ENCODE measurements at places on chromosomes 11 and 22.

GRCh38 chr11:25566298-25567200 is 765.4 kb upstream of the ANO3 start:
- DNase-seq: no peak

DNA sequence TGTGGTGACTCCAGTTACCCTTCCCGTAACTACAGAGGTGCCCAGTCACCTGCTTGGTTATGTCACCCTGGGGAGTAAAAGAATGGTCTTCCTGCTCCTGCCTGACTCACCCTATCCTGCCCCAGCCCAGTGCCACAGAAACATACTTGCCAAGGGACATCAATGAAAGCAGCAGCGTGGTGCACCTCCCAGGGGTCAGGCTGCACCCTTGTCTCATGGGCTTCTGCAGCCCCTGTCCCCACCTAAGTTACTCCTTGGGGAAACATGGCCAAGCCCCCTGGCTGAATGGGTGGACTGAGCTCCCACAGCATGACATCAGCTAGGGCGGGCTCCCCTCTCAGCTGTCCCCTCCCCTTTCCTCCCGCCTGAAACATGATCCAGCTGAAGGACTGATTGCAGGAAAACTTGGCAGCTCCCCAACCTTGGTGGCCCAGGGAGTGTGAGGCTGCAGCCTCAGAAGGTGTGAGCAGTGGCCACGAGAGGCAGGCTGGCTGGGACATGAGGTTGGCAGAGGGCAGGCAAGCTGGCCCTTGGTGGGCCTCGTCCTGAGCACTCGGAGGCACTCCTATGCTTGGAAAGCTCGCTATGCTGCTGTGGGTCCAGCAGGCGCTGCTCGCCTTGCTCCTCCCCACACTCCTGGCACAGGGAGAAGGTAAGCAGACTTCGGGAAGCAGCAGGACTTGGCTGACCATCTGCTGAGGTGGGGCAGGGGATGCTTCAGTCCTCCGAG is at the start of gene HTR3A:
TSS of gene HTR3A (plus strand) at position 368 of the 730 bp plus-strand sequence. CDS start at position 586, 218 bp downstream.
- DNase-seq: no peak

- no peak for DNase-seq
These were observed 154.9 kb upstream of the CEP126 start for GRCh38 chr11:101759771-101760450.

DNA sequence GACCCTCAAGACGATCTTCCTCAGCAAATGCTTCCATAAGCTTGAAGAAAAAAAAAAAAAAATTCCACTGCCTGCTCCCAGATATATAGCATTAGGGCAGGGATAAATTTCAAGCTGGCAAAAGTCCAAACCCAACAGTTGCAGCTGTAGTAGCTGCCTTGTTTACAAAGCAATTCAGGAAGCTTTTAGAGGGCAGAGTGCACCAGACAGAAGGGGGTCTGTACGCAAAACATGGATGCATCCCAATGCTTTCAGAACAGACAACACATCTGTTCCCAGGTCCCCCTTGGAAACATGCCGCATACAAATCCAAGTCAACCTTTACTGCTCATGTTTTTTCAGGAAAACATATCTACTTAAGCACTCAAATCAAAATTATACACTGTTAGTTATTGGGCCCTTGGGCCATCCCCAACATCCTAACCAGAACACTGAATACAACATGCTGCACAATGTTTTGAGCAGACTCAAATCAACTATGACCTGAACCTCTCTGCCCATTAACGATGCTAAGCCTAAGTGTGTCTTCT is 94.5 kb downstream of the CADM1 start:
- DNase-seq: no peak

DNA sequence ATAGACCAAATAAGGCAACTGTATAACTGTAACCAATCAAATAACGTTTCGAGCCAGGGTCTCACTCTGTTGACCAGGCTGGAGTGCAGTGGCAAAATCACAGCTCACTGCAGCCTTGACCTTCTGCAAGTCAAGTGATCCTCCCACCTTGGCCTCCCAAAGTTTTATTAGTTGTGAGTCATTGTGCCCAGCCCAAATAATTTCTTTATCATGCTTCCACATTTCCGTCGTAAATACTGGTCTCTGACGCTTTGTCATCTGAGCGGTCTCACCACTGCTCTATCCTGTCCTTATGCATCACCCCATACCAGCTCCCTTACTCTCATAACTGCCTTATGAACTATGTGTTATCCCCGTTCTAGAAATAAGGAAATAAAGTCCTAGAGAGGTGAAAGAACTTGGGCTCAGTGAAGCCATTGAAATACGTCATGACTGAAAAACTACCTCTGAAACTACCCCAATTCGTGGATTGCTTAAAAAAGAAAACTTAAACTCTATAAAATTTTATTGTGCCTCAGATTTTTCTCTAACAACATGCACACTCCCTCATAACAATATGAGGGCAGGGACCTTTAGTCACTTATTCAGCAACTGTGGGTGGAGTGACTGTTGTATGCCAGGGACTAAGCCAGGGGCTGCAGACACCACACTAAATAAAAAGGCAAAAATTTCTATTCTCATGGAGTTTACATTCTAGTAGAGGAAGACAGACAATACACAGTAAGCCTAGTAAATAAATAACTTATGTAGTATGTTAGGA is 15.8 kb upstream of the RTN4RL2 start:
- DNase-seq: no peak

DNA sequence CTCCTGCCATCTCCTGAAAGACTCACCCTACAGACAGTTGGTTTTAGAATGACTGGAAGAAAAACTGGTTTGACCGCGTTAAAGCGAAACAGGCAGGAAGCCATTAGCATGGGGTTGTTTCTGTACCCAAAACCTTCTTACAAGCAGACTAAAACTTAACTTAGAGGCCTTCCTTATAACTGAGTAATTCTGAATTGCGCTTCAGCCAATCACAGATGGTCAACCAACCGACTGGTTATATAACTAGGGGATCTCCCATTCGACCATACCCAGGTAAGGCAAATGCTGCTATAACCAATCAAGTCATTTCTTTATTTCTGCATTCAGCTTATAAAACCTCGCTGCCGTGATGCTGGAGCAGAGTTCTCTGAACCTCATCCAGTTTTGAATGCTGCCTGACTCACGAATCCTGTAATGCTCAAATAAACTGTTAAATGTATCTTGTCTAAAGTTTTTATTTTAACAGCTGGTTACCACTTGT is 87.8 kb upstream of the DRD2 start:
- DNase-seq: no peak

DNA sequence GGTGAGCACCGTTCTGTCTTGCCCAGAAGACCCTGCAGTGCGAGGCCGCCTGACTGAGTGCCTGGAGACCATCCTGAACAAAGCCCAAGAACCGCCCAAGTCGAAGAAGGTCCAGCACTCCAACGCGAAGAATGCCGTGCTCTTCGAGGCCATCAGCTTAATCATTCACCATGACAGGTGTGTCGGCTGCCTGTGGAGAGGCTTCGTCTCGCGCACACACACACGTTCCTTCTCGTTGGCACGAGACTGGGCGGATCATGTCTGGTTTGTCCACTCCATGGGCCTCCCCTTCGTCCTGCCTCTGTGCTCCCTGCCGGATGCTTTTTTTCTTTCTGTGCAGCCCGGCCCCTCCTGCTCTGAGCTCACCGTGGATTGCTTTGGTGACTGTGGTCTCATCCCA is 51.1 kb downstream of the MUC6 start:
- DNase-seq: no peak

GRCh38 chr11:17831883-17832282 is 97.3 kb downstream of the KCNC1 start:
- no peak for DNase-seq

DNA sequence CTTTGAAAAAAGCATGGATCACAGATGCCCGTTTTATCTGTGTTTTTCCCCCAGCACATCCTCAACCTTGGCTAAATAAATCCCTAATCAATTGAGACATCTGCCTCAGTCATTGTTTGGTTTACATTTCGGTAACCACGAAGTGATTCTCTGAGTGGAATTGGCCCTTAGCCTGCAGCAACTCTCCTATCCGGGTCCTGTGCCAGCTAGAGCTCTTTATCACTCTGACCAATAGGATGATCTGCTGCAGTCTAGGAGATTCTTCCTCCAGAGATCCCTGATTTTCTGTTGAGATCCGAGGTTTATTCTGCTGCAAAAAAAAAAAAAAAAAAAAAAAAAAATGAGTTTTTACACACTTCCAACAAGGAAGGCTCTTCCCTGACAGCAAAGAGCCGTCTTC is 137.3 kb downstream of the KCNA4 start:
- DNase-seq: no peak

GRCh38 chr11:116421529-116422185 is 351.1 kb downstream of the BUD13 start:
- DNase-seq: no peak

- DNase-seq: no peak
These were observed 840.7 kb downstream of the FAM181B start for GRCh38 chr11:81892770-81893635.

DNA sequence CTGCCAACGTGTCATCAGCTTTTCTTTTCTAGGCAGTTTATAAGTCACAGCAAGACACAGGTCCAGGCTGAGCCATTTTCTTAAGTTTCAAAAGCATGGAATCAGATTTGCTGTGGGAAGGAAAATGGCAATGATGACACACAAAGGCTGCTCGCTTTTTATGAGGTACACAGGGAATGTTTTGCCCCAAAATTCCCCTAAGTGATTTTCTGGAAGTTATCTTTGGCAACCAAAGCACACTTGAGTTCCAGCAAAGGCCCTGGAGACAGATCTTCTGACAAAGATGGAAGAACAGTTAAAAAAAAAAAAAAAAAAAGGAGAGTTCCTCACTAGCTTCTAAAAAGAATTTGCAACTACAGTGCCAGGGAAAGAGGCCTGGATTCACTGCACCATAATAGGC is 260.8 kb downstream of the LARGE1 start:
- DNase-seq: no peak

- no peak for DNase-seq
These were observed 820.9 kb upstream of the TENM4 start for GRCh38 chr11:80261776-80262175.

DNA sequence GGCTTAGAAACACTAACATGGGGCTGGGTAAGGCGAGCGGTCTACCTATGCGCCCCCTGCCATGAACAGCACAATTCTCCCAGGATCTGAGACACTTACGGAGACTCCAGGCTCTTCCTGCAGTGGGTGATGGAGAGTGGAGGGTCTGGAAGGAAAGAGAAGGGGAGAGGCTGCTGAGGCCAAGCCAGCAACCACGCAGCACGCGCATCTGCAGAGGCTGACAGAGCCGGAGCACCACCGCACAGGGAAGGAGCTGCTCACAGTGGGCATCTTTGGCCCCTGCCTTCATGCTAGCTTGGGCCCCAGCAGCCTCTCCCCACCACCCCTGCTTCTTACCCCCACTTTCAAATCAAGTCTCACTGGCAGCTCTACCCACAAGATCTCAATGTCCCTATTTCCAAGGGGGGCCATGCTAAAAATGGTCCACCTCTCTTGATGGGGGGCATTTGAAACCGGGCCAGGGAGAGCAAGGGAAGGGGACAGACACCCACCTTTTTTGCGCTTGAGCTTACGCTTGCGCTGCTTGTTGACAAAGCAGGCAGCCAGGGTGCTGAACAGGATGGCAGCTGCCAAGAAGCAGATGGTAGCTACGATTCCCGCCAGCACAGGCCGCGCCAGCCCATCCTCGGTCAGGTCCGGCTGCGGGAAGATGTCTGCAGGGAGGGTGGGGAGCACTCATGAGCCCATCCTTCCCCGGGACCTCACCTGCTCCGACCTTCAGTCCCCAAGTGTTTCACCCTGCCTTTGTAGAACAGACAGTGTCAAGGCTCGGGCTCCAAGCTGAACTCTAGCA is 34.5 kb downstream of the IGSF9B start:
- DNase-seq: no peak

DNA sequence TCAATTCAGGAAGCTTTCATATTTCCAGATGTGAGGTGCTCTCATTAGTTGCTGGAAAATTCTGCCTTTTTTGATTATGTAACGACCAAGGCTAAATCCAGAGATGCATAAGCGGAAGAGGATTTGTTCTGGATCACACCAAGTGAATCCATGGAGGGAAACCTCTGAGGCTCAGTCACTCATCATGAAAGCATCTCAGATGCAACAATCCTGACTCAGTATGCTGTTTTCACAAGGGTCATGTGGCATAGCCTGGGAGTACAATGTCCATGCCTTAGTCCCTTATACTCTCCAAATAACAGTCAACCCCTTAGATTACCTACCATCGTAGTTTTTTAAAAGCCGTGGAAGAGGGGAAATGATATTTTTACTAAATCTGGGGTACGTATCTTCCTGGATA is 445.6 kb downstream of the NTM start:
- DNase-seq: no peak

GRCh38 chr11:73267906-73268540 is 4.1 kb upstream of the P2RY6 start:
- DNase-seq: no peak

DNA sequence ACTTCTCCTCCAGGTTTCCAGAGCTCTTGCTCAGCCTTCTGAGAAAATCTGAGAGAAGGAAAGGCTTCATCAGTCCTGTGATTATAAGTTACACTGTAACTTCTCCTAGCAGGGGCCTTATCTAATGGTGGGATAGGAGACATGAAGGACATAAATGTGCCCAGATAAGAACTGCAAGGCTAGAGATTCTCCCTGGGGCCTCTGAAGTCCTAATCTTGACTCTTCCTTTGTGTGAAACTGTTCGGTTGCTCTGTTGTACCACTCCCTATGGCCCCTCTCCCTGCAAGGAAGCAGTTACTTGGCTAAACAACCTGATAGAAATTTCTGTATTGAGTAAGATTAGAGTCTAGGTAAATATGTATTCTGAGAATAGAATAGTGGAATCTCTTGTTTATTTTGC is 780.9 kb downstream of the ETS1 start:
- no peak for DNase-seq

- DNase-seq: no peak
These were observed 940 bp upstream of the C11orf91 start for GRCh38 chr11:33701302-33702230.

- no peak for DNase-seq
These were observed 6.2 kb downstream of the USH1C start for GRCh38 chr11:17538054-17538453.

GRCh38 chr22:35611891-35612576 is 5.1 kb downstream of the MB start:
- DNase-seq: no peak

DNA sequence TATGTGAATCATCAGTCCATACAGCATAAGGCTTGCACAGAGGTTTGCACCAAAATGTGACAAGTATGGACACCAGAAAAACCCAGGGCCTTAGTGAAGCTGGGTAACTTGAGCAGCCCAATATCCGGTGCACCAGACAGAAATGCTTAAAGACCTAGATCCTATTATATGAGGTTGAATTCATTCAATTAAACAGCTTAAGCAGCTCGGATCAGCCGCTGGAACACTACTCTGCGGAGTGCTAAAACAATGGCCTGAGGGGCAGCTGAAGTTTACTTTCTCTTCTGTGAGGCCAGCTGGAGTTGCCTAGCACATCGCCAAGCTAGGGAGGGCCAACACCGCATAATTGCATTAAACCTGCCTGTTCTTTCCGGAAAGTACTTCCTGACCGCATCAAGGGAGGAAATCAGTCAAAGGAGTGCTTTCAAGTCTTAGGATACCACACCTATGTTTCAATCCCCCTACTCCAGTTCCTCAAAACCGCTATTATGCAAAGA is 17.0 kb upstream of the FAM181B start:
- DNase-seq: no peak

GRCh38 chr11:93537767-93538261 is 5.4 kb downstream of the SMCO4 start:
- DNase-seq: no peak
